Ammon's horn (tissue), 1 donor: ENCODE measurements at places on chromosomes 12 and 14.

DNA sequence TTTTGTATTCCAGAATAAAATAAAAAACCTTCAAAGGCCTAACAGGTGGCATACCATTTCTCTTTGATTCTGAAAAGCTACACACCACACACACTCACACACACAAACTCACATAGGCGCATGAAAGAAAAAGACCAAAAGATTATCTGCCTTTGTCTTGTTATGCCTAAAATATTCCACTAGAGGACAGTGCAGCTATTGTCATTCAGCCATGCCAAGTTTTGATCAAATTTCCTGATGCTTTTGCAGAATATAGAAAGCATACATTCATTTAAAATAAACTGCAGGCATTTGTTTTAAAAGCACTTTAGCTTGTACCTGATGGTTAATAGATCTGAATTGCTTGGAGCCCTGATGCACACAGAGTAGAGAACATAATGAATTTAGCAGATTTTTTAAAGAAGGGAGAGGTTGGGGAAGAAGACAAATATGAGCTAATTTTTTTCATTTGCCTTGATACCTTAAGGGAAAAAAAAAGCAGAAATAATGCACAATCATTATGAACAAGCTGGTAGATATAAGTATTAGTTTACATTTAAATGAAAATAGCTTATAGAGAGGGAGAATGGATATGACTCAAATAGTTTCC is 1766.9 kb upstream of the SEL1L start:
- peak; percentile 30 for DNase-seq

DNA sequence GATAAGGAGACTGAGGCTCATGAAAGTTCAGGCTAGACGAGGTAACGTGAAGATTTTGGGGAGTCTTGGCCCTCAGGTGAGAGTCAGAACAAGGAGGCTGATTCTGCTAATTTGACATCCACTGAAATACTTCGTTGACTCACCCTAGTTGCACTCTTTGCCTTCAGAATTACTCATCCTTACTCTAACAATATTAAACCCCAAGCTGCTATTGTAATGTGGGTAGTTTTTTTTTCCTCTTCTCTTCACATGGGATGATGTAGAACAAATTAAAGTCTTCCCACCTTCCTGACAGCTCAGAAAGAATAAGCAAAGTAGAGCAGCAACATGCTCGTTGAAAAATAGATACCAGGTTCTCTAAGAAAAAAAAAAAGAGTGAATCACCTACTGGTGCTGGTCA is 22.0 kb upstream of the SRRM4 start:
- no peak for DNase-seq

- no peak for DNase-seq
These were observed 51.3 kb downstream of the SH2B3 start for GRCh38 chr12:111457071-111457470.

DNA sequence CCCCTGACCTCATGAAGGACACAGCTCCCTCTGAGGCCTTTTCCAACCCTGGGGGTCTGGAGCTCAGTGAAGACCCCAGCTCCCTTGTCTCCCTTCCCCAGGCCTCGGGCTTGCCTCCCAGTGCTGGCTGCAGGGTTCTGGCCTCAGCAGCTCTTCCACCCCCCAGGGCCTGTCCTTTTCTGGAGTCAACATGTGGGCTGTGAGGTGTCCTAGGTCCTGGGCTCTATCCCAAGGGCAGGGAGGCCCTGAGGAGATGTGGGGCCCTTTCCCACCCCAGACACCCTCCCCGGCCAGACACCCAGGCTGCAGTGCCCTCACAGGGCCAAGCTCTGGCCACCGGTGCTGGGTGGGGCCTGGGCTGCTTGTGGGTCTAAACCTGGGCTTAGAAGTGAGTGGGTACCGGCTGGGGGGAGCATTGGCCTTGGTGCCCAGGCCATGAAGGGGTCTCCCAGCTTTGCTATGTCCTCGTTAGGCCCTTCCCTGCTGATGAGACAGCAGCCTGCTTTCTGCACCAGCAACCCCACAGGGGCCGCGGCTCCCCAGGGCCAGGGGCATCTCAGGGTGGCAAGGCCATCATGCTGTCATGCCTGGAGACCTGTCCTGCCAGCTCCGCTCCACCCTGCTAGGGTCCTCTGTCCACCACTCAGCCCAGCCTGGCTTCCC is 2.7 kb upstream of the CRIP2 start:
- DNase-seq = no peak

- no peak for DNase-seq
These were observed 32.6 kb downstream of the CPSF2 start for GRCh38 chr14:92154283-92154942.

DNA sequence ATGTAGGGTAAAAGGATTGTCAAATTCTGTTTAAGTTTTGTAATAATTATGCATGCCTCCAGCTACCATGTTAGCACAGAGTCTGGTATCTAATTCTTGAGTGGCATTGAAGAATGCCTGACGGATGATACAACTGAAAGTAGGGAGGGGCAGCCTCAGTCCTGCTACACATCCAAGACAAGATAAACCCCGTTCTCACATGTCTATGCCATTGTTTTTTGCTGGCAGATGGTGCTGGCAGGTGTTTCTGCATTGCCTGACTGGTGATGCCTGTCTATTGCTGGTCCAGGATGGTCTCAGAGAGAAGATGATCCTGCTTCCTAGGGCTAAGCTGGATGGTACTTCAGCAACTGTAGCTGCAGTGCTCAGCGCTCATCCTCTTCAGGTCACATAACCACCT is 245.8 kb upstream of the NAV3 start:
- no peak for DNase-seq

- DNase-seq = no peak
These were observed 95.0 kb upstream of the OTX2 start for GRCh38 chr14:56905282-56905681.

DNA sequence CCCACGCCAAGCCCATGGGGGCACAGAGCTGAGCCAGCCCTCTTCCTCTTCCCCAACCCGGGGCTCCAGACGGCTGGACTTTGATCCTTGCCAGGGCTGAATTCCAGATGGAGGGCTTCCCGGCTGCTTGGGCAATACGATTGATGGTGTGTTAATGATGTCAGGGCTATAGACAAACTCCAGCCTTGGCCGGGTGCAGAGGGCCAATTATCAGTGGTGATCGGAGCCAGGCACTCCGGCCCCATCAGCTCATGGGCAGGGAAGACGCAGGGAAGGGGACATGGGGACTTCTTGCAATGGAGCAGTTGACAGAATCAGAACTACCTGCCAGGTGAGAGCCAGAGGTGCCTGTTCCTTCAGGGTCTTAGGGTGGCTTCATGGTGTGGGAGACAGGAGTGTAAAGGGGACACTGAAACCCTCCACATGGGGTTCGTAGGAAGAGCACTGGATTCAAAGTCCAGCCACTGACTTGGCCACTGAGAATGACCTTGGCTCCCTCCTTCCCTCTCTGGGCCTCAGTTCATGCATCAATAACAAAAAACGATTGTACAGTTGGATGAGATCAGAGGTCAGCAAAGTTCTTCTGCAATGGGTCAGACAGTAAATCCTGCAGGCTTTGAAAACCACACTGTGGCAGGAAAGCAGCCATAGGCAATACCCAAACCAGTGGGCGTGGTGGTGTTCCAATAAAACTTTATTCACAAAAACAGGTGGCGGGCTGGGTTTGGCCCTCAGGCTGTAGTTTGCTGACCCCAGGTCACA is 333.7 kb downstream of the MED13L start:
- DNase-seq = peak; percentile 45

GRCh38 chr12:131428091-131428685 is 282.7 kb upstream of the SFSWAP start:
- DNase-seq = no peak

DNA sequence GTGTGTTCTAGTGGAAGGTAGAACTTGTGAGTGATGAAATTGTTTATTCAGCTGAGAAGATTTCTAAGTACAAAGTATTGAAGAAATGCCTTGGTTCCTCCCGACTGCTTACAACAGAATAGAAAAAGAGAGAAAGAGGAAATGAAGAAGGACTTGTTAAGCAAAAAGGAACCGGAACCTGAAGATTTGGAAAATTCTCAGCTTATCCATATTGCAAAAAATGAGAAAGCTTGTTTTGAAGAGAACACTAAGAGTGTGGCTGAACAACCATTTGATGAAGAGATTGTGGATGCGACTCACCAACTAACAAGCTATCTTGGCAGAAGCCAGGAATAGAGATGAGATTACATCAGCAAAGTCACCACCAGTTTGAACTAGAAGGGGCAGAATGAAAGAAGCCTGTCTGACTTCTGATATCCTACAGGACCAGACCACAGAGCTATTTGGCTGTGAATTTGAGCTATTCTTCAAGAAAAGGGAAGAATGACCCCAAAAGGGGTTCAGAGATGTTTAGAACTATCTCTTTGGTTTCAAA is 15.1 kb downstream of the NDUFA9 start:
- no peak for DNase-seq

DNA sequence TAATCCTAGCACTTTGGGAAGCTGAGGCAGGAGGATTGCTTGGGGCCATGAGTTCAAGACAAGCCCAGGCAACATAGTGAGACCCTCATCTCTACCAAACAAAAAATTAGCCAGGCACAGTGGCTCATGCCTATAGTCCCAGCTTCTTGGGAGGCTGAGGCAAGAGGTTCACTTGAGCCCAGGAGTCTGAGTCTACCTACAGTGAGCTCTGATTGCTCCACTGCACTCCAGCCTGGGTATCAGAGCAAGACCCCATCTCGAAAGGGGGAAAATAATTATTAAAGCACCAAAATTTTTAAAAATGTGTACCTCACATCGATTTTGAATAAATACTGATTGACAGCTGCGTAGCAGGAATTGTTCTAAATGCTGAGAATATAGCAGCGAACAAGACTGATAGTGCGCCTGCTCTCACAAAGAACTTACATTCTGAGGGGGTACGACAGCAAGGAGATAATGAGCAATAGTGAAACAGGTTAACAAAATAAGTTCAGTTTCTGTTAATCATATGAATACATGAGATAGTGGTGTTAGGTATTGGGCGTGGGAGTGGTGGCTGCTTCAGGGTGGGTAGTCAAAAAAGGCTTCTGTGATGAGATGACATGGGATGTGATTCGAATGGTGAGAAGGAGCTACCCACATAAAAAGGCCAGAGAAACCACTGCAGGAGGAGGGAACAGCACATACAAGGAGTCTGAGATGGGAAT is 19.6 kb downstream of the HCFC2 start:
- no peak for DNase-seq

DNA sequence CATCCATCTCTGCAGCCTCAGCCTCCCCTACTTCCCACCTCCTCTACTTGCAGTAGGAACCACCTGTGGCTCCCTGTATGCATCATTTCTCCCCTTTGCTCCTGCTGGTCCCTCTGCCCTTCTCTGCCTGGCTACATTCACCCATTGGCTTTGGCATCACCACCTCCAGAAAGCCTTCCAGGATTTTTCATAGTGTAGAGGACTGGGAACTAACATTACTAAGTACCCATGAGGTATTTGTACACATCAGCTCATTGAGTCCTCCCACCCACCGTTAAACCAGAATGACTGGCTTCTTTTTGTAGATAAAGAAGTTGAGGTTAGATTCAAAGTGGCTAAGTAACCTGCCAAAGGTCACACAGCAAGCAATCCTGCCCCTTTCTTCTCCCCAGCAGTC is 17.1 kb downstream of the SYNE3 start:
- no peak for DNase-seq
